Stimulated activated CD4-positive, alpha-beta T cell treated with anti-CD3 and anti-CD28 coated beads, Interleukin-4, amount 100 ng/mL, for 24 hours (primary cell): ENCODE measurements at places on chromosomes 12 and 14.
A peak's percentile ranks its signal among the peaks of the same experiment; 100 is the strongest.

GRCh38 chr14:61358554-61359226 lies 37.3 kb downstream of the PRKCH start:
- DNase-seq, result no peak

DNA sequence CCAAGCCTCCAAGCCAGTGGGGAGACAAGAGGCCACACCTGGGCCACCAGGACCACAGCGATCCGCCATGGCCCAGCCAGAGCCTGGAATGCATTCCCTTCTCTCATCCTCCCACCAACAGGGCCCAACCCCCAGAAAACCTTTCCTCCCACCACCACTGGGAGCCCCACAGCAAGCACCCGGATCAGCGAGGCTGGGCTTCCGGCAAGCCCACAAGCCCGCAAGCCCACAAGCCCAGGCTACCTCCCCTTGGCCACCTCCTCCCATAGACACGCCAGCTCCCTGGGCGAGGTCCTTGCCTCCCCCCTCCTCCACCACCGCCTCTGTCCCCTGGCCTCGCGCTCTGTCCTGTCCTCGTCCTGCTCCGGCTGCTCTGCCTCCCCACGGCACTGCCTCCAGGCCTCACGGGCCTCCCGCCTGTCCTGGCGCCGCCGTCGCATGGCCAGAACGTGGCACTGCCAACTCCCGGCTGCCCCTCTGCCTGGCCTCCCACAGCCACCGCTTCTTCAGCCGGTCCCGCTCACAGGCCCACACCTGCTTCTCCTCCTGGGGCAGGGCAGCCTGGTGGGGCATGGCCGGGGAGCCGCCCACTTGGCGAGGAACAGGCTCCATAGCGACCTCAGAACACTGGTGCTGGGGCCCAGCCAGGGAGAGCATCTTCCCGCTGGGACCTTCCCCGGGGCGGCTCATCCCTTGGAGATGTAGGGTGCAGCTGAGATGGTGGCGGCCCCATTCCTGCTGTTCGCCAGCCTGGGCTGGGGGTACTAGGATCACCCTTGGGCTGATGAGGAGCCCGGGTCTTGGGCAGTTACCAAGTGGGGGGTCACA lies 5.6 kb downstream of the CDK2AP1 start:
- DNase-seq, result no peak

GRCh38 chr12:66648033-66648735 lies 30.7 kb downstream of the GRIP1 start:
- no peak for DNase-seq

GRCh38 chr14:99729991-99730875 lies 46.1 kb downstream of the CYP46A1 start:
- DNase-seq, result peak; percentile 72

DNA sequence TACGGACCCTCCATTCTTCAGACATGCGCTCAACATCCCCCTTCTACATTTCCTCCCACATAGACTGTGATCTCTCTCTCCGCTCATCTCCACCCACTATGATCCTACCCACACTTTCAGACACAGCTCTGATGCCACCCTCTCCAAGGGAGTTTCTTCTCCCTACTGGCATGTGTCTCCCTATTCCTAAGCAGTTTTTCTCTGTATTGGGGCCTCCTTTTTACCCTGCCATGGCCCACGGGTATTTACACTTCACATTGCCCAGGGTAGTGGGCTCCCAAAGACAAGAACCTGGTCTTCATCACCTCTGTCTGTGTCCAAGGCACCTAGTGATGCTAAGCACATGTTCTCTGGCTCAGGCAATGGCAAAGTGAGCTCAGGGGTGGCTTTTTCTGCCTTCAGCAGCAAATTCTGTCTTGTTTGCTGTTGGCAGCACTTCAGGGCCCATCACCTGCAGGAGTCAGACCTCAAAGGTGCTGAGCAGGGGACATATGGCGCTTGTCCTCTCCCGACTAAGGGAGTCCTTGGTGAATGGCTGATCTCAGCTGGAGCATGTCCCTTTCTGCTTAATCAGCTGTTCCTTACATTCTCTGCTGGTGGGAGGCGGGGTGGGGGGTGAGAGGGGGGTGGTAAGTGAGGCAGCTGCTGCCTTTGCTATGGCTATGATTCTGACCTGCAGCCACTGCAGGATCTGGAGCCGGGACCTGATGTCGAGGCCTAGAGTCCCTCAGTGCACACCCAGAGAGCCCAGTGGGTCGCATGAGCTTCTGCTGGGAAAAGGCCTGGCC lies 256.8 kb downstream of the PCNX1 start:
- DNase-seq, result no peak

DNA sequence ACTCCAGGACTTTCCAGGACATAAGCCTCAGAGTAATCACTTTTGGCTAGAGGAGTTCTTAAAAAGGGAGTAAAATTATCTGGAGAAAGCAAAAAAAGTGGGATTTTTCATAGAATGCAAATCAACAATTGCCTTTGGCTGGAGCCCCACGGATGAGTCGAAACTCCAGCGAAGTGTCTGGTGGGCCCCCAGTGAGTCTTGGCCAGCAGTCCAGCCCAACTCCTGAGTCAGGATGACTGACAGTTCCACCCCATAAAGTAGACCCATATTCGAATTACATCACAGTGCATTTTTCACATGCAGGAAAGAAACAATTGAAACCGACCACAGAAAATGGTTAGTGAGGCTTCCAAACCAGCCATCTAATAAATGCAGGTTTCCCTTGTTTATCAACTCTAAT lies 265.7 kb downstream of the BCL11B start:
- no peak for DNase-seq

GRCh38 chr12:2034633-2035430 lies 18.0 kb upstream of the CACNA1C start:
- peak; percentile 88 for DNase-seq

DNA sequence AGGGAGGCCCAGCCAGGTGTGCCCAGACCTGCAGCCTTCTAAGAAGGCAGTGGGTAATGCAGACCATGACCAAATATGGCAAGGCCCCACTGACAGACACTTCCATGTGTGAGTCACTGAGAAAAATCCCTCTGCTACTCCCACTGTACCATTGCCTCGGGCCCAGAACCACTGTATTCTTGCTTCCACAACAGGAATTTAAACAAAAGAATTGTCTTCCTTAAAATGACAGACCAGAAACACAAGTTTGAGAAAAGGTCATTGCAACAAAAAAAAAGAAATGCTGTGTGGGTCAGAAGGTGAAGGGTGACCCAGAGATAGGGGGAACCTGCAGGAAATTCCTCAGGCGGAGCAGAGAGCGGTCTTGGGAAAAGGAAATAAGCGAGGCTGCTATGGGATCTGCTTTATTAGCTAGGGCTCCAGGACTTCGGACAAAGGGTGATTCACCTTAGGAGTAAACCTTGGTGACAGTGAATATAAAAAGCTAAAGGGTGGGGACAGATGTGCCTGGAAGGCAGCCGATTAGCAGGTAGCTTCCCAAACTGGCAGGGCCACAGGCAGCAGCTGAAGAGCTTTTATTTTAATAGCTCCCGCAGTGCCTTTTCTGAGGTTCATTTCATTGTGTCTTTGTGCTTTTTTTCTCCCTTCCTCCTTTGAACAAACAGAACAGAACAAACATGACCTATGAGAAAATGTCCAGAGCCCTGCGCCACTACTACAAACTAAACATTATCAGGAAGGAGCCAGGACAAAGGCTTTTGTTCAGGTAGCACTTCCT lies 185.3 kb upstream of the BCL2L14 start:
- no peak for DNase-seq

DNA sequence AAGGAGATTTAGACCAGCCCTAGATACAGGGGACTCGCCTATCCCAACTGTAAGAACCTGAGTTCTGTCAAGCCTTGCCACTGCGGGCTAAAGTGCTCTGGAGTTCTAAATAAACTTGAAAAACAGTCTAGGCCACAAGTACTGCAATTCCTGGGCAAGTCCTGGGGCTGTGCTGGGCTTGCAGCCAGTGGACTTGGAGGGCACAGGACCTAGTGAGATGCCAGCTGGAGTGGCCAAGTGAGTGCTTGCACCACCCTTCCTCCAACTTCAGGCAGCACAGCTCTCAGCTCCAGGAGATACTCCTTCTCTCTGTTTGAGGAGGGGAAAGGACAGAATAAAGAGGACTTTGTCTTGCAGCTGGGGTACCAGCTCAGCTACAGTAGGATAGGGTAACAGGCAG lies 307.6 kb upstream of the FBXO33 start:
- DNase-seq, result no peak

GRCh38 chr12:119673634-119674033 lies 5.7 kb downstream of the PRKAB1 start:
- no peak for DNase-seq

GRCh38 chr14:79598339-79598738 lies 613.0 kb downstream of the DIO2 start:
- no peak for DNase-seq

- DNase-seq, result no peak
These were observed 452.4 kb downstream of the RAD51B start for GRCh38 chr14:68271913-68272391.

- DNase-seq, result no peak
These were observed 24.5 kb downstream of the MMP17 start for GRCh38 chr12:131852551-131853299.

- no peak for DNase-seq
These were observed 130.0 kb upstream of the BTG1 start for GRCh38 chr12:92275443-92276154.

DNA sequence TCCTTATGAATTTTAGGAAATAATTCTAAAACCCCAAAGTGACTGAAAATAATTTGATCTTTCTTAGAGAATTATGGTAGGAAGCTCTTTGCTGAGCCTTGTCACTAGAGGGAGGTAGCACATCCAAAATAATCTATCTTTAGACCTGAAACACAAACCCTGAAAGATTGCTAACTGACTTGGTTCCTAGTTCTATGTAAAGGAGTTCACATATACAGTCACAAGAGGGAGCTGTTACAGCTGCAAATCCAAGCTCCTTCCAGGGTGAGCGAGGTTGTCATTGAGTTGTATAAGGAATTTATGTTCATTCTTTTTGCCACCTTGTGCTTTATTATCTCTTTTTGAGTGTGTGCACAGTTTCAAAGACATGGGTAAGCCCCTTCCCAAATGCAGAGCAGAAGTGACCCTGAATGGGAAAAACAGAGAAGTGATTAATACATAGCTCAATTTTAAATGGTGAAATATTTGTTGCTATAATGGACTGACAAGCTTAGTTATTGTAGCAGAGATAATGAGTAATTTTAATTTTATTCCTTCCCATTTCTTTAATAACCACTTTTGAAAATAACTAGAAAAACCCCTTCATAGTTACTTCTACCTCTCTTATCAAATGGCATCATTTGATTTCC lies 387.9 kb downstream of the DAD1 start:
- DNase-seq, result no peak

DNA sequence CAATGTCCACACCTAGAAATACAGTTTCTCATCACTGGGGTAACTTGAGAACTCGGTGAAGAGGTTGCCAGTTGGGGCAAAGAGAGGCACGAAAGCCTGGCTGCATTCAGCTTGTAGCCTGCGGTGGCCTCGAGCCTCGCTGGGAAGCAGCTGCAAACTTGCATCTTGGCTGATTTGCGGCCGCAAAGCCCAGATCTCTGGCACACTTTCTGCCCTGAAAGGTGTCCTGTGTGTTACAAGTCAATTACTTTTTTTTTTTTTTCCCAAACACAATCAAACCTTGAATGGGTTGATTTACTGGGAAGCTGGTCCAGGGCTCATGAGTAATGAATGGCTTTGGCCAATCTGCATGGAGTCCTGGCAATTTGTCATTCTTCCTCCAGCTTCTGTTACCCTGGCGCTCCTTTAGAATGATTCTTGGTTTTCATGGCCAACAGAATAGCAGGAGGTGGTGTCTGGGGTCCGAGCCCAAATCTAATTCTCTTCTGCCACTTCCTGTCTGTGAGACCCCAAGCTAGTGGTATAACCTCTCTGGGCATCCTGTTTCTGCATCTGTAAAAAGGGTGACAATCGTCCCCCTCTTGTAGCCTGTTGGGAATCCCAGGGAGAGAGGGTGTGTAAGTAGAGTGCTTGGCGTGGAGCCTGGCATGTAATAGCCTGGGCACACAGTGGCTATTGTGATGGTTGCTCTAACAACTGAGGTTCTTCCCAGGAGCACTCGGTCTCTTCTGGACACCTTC lies 6.7 kb downstream of the BCL7A start:
- DNase-seq, result no peak

DNA sequence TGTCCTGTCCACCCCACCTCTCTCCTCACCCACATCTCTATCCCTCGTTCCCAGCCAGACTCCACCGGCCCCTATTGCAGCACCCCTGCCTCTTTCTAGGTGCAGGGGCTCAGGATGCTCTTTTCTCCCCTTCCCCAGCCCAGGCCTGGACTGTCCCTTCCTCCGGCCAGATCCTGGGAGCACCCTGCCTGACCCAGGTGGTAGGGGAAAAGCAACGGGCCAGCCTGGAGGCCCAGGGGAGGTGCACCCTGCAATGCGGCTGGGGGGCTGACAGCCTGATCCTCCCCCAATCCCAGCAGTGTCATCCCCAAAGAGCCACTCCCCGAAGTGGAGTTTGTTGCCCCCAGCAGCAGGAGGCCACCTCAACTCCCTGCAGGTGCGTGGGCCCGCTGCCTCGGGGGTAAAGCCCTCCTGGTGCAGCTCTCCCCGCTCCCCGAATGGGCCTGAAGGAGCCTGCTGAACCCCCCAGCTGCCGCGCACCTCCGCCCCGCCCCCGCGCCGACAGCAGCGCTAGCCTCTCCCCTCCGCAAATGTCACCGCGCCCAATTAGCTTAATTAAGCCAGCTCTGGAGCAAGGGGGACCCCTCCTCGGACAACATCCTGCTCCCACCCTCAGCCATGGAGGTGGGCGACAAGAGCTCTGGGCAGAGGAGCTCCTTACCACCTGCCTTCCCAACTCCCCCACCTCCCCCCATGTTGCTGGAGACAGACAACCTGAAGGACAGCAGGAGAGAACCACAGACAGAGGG lies 4.7 kb downstream of the NXPH4 start:
- no peak for DNase-seq

DNA sequence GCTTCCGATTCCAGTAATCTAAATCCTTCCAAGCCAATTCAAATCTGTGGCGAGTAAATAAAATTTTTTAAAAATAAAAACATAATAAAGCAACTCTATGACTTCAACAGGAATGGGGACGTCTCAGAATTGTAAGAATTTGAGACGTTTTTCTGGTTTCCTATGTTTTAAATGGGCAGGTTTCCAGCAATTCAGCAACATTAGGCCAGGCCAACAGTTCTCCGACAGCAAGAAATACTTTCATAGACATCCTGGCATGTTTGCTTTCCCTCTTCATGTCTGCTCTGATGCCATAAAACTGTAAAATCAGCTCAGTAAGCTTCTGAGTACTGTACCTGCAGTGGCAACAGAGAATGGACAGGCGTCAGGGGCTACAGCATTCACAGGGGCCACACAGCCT lies 35.8 kb upstream of the DICER1 start:
- DNase-seq, result no peak

DNA sequence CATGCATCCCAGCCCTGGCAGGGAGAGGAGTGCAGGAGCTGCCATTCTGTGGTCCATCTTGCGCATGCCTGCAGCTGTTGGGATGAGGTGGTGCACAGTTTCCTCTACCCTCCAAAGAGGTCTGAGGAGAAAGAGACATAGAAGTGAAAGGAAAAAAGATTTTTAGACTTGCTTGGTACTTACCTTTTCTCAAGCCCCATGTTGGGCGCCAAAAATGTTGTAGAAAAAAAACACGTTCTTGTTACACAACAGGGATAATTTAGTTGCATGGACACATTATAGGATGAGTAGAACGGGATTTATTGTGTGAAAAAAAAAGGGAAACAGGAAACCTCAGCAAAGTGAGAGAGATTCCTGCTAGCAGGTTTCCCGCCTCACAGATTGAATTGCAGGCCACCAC lies 244.4 kb upstream of the GARIN2 start:
- DNase-seq, result no peak
